ENCODE measurements at places on chromosomes 3 and 15.

- DNase-seq, result no peak
Observed at GRCh38 chr3:178205740-178206139, 330.5 kb upstream of the KCNMB2 start.

DNA sequence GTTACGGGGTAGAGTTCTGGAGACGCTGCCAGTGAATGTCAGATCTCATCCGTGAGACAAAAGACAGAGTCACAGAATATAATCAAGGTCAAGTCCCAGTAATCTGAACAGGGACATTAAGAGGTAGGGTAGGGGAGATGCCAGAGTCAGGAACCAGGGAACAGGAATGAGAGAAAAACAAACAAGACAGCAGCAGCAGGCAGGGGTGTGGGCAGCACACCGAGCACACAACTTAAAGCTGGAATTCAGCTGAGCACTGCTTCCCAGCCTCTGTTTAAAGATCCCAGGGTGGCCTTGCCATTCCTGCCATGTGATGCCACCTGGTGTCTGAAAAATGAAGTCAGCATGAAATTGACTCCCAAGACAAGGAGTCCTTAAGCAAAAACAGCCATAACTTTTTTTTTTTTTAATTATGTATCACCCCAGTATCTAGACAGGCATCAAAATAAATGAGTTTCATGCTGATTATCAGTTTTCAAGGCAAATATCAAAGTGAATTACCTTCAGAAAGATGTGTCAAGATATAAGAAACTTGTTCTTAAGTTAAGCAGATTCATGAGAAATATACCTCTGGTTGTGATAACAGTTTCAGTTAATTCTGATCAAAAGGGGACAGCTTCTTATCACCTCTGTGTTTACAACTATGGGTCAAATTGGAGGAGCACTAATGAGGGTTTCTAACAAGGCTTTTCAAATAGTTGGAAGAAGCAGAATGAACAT is 203.7 kb downstream of the SLC9A9 start:
- DNase-seq, result peak; percentile 65

DNA sequence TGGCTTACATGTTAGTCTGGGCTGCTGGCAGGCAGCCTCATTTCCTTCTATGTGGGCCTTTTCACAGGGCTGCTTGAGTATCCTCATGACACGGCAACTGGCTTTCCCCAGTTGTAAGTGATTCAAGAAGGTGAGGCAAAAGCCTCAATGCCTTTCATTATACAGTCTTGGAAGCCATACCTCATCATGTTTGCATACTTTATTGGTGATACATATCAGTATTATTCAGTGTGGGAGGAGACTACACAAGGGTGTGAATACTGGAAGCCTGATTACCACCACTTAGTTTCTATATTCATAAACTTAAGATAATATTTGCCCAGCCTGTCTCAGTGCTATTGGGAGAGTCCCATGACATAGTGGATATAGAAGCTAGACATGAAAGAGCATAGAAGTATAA is 346.8 kb downstream of the SOX2 start:
- DNase-seq, result no peak

GRCh38 chr3:153097213-153097612 is 64.8 kb upstream of the RAP2B start:
- DNase-seq, result no peak

DNA sequence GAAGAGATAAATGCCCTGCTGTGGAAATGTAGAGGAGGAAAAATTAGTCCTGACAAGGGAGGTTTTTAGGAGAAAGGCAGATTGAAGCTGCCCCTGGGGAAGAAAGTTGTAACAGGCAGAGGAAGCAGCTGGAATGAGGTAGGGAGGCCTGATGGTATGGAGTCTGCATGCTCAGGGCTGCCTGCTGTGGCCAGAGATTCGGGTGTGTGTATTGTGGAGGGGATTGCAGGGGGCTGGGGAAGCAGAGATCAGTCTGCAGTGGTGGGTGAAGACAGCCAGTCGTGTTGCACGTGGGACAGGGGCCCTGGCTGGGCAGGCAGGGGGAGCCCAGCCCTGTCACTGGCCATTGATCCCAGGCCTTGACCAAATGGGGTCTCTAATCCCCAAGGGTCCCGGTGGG is 96.5 kb downstream of the SLCO3A1 start:
- DNase-seq, result no peak

GRCh38 chr15:31262143-31262530 is 64.5 kb upstream of the KLF13 start:
- no peak for DNase-seq

DNA sequence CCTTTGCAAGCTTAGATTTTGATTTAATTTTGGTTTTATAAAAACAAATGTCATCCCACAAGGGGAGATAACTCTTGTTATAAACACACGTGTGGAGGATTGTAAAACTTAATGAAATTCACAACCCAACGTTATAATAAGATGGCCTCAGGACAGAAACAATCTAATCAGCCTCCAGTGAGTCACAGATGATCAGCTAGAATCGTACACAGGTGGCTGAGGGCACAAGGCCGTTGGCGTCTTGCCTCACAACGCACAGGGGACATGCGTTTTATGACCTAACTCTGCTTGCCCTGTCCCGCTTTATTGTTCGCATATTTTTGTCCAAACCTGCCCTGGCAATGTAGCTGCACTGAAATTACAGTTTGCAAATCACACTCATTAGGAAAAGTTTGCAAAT is 121.9 kb upstream of the PDZRN3 start:
- DNase-seq, result peak; percentile 85

DNA sequence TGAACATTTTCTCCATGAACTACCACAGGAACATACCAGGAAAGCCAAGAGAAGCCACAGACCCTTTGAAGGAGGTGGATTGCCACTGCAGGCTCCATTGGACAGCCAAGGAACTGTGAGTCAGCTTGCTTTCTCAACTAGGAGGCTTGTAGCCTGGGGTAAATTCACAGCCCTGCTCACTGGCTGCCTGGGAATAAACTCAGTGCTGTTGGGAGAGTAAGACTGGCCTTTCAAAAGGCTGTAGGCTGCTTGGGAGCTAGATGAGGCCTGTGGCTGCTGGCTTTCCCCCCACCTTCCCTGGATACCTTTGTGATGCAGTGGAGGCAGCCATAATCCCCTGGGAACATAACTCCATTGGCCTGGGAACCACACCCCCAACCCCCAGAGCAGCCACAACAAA is 223.5 kb upstream of the RBMS3 start:
- DNase-seq, result no peak

DNA sequence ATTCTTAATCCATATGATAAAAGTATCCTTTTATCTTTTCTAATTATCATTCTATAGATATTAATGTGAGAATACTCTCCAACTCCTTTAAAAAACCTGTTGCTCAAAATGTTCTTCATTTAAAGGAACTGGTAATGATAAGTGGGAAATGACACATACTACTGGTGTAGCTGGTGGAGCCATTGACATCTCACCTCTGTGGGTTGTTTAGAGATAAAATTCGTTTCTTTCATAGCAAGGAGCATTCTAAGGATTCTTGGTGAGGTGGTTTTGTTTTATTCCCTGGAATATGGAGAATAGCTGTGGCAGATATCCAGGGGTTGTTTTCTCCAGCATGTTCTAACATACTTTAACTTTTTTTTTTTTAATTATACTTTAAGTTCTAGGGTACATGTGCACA is 299.8 kb upstream of the THBS1 start:
- no peak for DNase-seq

DNA sequence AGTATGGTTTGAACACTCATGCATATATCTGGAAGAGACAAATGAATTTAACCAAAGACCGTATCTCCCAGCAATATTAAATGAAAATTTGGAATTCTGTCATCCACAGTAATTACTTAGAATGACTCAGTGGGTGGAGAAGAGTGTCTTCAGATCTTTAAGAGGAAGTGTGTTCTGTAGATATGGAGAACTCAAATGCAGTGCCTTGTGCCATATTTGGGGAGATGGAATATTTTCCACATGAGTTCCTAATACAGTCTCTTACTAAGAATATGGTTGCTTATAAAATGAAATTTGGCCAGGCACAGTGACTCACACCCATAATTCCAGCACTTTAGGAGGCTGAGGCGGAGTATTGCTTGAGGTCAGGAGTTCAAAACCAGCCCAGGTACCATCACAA is 40.5 kb downstream of the ANO10 start:
- DNase-seq, result no peak

GRCh38 chr15:28289694-28290463 is 32.1 kb downstream of the HERC2 start:
- no peak for DNase-seq

GRCh38 chr3:131914090-131914691 is 120.6 kb downstream of the CPNE4 start:
- no peak for DNase-seq

DNA sequence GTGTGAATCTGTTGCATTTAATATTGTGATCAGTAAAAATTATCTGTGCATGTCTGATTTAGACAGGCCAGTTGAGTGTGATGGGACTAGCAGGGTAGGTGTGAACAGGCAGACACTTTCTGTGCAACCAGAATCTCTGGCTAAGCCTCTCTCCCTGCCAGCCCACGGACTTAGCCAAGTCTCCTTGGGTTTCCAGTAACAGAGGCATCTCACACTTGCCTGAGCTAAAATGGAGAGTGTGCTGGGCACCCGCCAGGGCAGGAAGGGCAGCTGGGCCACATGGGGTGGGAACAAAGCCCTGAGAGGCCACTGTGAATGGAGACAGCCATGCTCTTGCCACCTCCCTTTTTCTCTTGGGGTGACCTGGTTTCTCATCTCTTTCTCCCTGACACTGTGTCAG is 12.5 kb upstream of the RPS27L start:
- peak; percentile 27 for DNase-seq

DNA sequence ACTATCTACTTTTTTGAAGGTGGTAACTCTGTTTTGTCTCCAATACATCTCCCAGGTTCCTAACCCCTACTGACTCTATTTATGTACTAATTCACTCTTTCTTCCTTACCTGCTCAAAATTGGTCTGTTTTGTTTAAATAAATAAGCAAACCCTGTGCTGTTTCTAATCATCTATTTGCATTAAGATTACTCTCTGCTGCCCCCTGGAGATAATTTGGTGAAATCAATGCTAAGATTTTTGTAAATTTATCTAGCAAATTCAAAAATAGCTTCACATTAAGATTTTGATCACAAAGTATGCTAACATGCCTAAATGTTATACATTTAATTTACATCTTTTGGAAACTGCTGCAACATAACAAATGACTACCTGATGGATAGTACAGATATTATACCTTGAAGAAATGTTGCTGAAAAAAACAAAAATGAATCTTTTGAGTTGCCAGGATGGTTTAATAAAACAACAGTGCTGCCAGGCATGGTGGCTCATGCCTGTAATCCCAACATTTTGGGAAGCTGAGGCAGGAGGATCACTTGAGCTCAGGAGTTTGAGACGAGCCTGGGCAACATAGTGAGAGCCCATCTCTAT is 4.4 kb upstream of the CD200R1 start:
- DNase-seq, result no peak

DNA sequence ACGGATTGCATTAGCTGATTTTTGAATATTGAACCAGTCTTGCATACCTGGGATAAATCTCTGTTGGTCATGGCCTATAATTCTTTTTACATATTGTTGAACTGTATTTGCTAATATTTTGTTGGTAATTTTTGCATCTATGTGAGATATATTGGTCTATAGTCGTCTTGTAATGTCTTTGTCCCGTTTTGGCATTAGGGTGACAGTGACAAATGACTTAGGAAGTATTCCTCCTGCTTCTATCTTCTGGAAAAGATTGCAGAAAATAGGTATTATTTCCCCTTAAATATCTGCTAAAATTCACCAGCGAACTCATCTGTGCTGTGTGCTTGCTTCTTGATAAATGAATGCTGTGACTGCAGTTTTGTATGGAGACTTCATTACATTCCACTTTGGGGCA is 23.7 kb downstream of the MUC20 start:
- DNase-seq, result no peak

GRCh38 chr3:34793057-34793456 is 846.3 kb upstream of the ARPP21 start:
- no peak for DNase-seq

DNA sequence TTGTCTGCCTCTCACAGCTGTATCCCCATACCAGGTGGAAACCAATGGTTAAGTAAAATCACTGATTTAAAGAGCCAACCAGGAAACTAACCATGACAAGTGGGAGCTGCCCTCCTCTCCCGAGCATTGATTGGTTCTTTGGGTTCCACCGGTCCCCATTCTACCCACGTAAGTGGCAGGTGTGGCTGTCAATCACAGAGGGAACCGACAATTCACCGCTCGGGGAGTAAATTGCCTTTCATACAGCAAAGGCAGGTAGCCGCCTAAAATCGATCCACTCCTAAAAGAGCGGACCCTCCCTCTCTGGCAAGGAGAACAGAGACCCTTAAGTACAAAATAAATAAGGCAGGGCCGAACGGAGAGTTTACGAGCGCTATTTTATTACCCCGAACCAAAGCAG is 1.2 kb downstream of the ERC2 start:
- DNase-seq, result peak; percentile 71
